ENCODE measurements at places on chromosomes 1 and 21.

GRCh38 chr1:92980732-92981647, 19.7 kb upstream of the DIPK1A start:
- no peak for DNase-seq

DNA sequence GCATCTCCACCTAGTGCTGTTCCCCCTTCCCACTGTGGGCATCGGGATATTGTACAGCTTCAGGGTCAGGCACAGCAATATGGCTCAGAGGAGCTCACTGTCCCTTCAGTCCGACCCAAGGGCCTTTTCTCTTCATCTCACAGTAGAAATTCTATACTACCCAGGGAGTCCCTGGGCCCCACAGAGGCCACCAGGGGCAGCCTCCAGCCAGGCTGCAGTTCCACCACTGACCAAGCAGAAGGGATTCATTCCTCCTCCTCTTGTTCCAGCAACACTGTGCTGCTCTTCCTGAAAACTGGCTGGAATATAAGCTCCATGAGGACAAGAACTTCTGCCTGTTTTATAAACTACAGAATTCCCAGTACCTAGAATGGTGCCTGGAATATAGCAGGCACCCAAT, 70.5 kb downstream of the CD34 start:
- no peak for DNase-seq

- no peak for DNase-seq
These were observed 107.5 kb upstream of the CLDN14 start for GRCh38 chr21:36587388-36587787.

DNA sequence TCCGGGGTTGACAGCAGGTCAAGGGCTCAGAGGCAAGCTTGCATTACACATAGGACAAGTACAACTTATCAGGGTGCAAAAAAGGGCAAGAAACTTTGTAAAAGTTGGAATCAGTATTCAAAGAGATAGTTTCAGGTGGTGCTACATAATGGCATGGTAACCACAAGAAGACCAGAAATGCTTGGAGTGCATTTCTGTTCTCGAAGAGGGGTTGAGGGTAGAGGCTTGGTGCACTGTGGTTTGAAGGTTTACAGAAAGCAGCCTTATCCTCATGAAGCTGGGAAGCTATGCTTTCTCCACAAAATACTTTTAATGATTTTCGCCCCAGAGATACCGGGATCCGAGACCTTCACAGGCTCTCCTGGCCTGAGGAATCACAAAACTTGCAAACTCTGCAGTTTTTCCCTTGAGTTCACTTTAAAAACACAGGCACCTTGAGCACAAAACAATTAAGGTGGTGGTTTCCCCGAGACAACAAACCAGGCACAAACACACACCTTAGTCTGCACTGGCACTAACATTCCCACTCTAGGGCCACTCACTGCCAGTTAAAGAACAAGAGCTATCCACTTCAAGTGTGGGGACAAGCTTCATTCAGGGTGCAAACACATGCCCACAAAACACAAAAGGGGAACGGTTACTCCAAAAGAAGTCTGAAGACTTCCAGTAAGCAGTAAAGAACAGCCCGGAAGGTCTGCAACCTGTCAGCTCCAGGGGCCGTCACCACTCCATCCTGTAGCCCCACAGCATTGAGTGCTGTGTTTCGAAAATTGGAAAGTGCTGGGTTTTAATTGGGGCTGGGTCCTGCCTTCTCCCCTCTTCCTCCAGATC, 29.8 kb upstream of the NFIA start:
- no peak for DNase-seq

GRCh38 chr1:212600980-212601379, 7.6 kb upstream of the ATF3 start:
- no peak for DNase-seq

GRCh38 chr1:241677201-241677600, 25.1 kb downstream of the WDR64 start:
- DNase-seq: no peak

Measured in hypothalamus (tissue), 51 donors.